Colonic mucosa (tissue), 4 donors: ENCODE measurements at places on chromosomes 5 and 9.

DNA sequence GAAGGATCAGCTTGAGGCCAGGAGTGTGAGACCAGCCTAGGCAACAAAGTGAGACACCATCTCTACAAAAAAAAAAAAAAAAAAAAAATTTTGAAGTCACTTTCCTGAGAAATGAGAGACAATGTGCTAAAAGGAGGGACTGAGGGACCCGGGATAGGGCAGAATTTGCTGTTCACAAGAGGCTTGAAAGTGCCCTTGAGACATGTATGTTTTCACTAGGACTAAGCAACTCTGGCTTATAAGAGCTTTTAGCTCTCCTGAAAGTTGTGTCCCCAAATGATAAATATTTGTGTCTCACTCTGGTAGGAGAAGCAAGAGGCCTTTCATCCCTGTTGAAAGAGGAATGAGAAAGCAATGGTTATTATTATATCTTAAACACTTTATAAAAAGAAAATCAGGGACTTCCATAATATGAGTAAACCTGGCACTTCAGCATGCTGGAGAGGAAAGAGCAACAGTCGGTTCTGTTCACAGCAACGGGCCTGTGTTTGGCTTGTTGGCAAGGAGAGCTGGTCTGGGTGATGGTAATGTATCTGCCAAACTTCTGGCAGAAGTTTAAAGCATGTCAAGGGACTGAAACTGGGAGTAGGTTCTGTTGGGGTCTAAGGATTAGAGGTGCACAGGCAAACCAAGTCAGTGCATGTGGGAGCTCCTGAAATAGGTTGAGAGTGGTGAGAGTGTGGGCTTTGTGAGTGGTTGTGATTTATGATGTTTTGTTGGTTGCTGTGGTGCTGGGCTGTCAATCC, 32.2 kb downstream of the ENTREP1 start:
- H3K4me3 ChIP-seq = no peak overlapping the region
- no peaks in the 10 kb centered on the region for H3K36me3 ChIP-seq
- DNase-seq = no peak
- no peak overlapping the region for H3K27ac ChIP-seq

DNA sequence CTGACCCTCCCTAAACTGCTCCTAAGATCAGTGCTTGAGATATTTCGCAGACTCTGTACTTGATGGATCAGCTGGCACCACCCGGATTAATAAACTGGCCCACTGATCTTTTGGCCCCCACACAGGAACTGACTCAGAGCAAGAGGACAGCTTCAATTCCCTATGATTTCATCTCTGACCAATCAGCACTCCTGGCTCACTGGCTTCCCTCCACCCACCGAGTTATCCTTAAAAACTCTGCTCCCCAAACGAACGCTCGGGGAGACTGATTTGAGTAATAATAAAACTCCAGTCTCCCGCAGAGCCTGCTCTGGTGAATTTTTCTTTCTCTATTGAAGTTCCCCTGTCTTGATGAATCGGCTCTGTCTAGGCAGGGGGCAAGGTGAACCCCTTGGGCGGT, 36.5 kb upstream of the CD180 start:
- no peak overlapping the region for H3K4me3 ChIP-seq
- no peaks in the 10 kb centered on the region for H3K27me3 ChIP-seq
- peaks cover 4% of the 10 kb centered on the region for H3K4me1 ChIP-seq

GRCh38 chr9:20659474-20659967, 24.5 kb upstream of the FOCAD start:
- no peak for DNase-seq
- H3K36me3 ChIP-seq = no peaks in the 10 kb centered on the region

DNA sequence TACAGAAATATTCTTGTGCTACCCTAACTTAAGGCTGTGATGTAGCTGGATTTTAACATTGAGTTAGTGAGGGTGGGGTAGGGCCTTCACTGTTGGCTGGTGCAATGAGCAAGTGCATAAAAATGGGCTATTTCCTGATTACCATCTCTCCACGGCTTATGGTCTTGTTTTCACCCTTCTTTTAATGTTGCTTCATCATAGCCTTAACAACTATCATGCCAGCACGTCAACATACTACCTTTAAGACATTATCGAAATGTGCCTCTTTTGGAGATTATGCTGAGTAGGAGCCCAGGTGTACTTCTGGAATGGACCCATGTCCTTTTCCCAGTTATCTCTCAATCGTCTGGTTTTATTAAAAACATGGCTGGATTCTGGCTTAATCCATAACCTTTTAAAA, 350.9 kb upstream of the ACTBL2 start:
- no peak overlapping the region for H3K4me3 ChIP-seq
- DNase-seq = no peak
- no peaks in the 10 kb centered on the region for H3K27me3 ChIP-seq

- H3K36me3 ChIP-seq = no peaks in the 10 kb centered on the region
- H3K4me3 ChIP-seq = no peak overlapping the region
- no peaks in the 10 kb centered on the region for H3K4me1 ChIP-seq
- no peak for DNase-seq
- no peaks in the 10 kb centered on the region for H3K27me3 ChIP-seq
Observed at GRCh38 chr5:142520885-142521284, 165.0 kb downstream of the FGF1 start.

- H3K4me3 ChIP-seq = no peak overlapping the region
- H3K27ac ChIP-seq = no peak overlapping the region
- DNase-seq = peak; percentile 49
- H3K27me3 ChIP-seq = peaks cover 48% of the 10 kb centered on the region
- no peaks in the 10 kb centered on the region for H3K4me1 ChIP-seq
- H3K36me3 ChIP-seq = no peaks in the 10 kb centered on the region
Observed at GRCh38 chr9:137136261-137136880, 2.6 kb upstream of the GRIN1 start.

DNA sequence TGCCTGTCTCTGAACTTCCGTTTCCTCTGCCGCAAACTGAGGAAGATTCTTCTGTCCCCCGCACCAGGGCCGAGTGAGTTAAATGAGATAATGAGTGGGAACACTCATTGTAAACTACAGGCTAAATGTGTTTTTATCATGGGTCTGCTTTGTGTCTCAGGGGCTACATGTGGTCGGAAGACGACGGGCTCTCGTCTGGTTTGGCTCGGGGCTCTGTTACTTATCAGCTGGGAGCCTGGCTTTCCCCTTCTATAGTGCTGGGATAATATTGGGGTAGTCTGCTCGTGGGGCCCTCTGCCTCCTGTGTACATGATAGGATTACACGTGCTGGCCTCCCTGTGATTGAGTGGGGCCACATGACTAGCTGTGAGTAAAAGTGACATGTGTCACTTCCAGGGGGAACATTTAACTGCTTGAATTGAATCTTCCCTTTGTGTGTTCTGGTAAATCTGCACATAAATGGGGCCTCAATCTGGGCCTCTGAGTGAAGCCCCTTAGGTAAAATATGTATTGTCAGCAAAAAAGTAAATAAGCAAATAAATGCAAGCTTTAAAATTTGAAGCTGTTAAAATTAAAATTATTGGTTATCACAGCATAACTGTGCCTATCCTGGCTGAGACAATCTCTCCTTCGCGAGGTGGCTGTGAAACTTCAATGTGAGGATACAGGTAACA, 86.9 kb upstream of the SH3PXD2B start:
- H3K36me3 ChIP-seq = no peaks in the 10 kb centered on the region
- no peaks in the 10 kb centered on the region for H3K27me3 ChIP-seq
- no peak overlapping the region for H3K4me3 ChIP-seq
- no peaks in the 10 kb centered on the region for H3K4me1 ChIP-seq
- H3K27ac ChIP-seq = no peak overlapping the region

- H3K27ac ChIP-seq = no peak overlapping the region
- no peak for DNase-seq
- no peaks in the 10 kb centered on the region for H3K27me3 ChIP-seq
- H3K4me3 ChIP-seq = no peak overlapping the region
- no peaks in the 10 kb centered on the region for H3K4me1 ChIP-seq
Observed at GRCh38 chr9:28696960-28697359, 1123.7 kb upstream of the C9orf72 start.

GRCh38 chr9:124776954-124777648, at the start of gene OLFML2A:
Gene OLFML2A, plus strand, starts transcription at chr9:124777133. Its CDS starts 138 bp downstream, at chr9:124777271.
- peaks cover 17% of the 10 kb centered on the region for H3K27me3 ChIP-seq
- peaks cover 7% of the 10 kb centered on the region for H3K4me1 ChIP-seq
- DNase-seq = no peak
- H3K36me3 ChIP-seq = no peaks in the 10 kb centered on the region
- H3K27ac ChIP-seq = peak within 1 kb of the TSS; percentile 0
- H3K4me3 ChIP-seq = peak within 1 kb of the TSS; percentile 45

- H3K36me3 ChIP-seq = no peaks in the 10 kb centered on the region
- no peak overlapping the region for H3K4me3 ChIP-seq
- no peak overlapping the region for H3K27ac ChIP-seq
- H3K4me1 ChIP-seq = no peaks in the 10 kb centered on the region
- no peaks in the 10 kb centered on the region for H3K27me3 ChIP-seq
Observed at GRCh38 chr9:6153425-6153824, 62.2 kb upstream of the IL33 start.

- no peaks in the 10 kb centered on the region for H3K4me1 ChIP-seq
- no peak for DNase-seq
- H3K27ac ChIP-seq = no peak overlapping the region
- H3K36me3 ChIP-seq = no peaks in the 10 kb centered on the region
- H3K27me3 ChIP-seq = no peaks in the 10 kb centered on the region
- no peak overlapping the region for H3K4me3 ChIP-seq
Observed at GRCh38 chr9:136002881-136003280, 41.7 kb upstream of the UBAC1 start.

DNA sequence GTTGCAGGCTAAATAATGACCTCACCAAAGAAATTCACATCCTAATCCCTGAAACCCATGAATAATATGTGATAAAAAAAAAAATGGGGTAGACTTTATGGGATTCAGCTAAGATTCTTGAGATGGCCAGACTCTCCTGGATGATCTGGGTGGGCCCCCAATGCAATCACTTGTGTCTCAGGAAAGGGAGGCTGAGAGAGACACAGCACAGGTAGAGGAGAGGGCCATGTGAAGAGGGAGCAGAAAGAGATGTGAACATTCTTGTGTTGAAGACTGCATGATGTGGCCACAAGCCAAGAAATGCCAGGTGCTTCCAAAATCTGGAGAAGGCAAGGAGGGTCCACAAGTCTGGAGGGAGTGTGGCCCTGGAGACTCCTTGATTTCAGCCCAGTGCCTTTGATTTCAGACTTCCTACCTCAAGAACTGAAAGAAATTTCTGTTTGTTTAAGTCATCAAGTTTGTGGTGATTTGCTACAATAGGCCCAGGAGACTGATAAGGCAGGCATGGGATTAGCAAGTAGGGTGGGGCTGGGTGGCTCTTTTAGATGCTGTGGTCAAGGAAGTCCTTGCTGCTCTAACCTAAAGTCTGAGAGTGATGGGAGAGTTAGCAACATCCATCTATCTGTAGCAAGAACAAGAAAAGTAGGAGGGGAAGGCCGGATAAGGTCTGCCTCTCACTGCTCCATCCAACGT, 86.6 kb upstream of the FAM120A start:
- no peak overlapping the region for H3K27ac ChIP-seq
- no peaks in the 10 kb centered on the region for H3K27me3 ChIP-seq
- no peaks in the 10 kb centered on the region for H3K4me1 ChIP-seq
- no peak for DNase-seq
- H3K36me3 ChIP-seq = no peaks in the 10 kb centered on the region
- H3K4me3 ChIP-seq = no peak overlapping the region

GRCh38 chr5:176447591-176447977, 601 bp upstream of the FAF2 start:
- H3K4me1 ChIP-seq = peaks cover 5% of the 10 kb centered on the region
- peak overlapping the region; percentile 97 for H3K27ac ChIP-seq
- H3K36me3 ChIP-seq = no peaks in the 10 kb centered on the region
- H3K4me3 ChIP-seq = peak overlapping the region; percentile 89
- no peak for DNase-seq

DNA sequence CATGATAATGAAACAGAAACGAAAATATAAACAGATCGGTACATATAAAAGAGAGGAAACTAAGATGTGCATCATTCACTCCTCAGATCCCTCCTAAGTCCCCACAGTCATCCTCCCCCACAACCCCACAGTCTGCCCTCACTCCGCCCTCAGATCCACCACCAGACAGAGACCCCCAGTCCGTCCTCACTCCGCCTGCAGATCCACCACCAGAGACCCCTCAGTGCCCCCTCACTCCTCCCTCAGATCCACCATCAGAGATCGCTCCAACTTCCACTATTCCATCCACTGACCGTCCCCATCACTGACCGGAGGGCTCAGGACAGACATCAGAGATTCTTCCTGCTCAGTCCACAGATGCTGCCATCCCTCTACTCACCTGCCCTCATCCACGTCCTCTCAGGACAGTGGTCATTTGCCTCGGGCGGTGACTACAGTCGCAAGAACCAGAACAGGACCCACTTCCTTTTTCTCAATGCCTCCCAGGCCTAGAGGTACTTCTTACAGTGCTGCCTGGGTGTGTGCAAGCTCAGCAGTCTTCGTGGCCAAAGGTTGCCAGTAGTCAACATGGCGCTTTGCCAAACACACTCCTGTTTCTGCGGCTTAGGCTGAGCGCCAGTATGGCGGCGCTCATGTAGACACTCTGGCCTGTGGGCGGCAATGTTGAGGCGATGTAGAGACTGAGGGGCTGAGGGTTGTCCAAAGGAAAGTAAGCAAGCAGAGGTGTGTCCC, 8.3 kb upstream of the SPATA31C1 start:
- no peaks in the 10 kb centered on the region for H3K36me3 ChIP-seq
- H3K4me3 ChIP-seq = no peak overlapping the region
- no peaks in the 10 kb centered on the region for H3K4me1 ChIP-seq
- peak; percentile 96 for DNase-seq

GRCh38 chr9:137812356-137813023, 65.1 kb upstream of the CACNA1B start:
- DNase-seq = no peak
- no peak overlapping the region for H3K4me3 ChIP-seq
- H3K4me1 ChIP-seq = no peaks in the 10 kb centered on the region
- H3K27ac ChIP-seq = no peak overlapping the region

GRCh38 chr9:76911971-76912370, 6.1 kb upstream of the PRUNE2 start:
- no peaks in the 10 kb centered on the region for H3K4me1 ChIP-seq
- no peaks in the 10 kb centered on the region for H3K27me3 ChIP-seq
- H3K27ac ChIP-seq = no peak overlapping the region
- DNase-seq = no peak
- no peak overlapping the region for H3K4me3 ChIP-seq
- no peaks in the 10 kb centered on the region for H3K36me3 ChIP-seq

DNA sequence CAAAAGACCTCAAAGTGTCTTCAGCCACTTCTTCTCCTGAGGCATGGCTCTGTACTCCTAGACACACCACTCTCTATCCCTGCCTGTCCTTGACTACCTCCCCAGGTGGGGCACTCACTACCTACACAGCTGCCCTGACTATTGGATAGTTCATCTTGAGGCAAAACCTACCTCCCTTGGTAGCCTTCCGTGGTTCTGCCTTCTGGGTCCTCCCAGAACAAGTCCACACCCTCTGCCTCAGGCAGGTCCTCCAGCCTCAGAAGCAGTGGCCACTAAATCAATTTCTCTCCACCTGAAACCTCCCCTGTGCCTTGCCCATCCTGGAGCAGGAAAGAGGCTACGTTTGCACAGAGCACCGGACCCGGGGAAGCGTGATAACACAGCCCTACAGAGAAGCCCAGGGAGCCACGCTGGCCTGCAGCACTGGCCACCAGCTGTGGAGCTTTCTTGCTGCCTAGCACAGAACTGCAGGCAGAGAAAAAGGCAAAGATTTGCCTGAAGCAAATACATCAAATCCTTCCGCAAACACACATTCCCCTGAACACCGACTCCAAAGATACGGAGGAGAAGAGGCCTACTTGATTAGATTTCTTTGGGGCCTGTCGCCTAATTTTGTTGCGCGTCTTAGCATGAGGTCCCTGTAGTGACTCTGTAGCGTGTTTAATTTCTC, 141.8 kb downstream of the C9orf50 start:
- peak overlapping the region; percentile 2 for H3K27ac ChIP-seq
- no peaks in the 10 kb centered on the region for H3K36me3 ChIP-seq
- no peak for DNase-seq
- H3K4me1 ChIP-seq = peaks cover 6% of the 10 kb centered on the region
